Dorsolateral prefrontal cortex (tissue), 122 donors: ENCODE measurements at places on chromosomes 2 and 18.

DNA sequence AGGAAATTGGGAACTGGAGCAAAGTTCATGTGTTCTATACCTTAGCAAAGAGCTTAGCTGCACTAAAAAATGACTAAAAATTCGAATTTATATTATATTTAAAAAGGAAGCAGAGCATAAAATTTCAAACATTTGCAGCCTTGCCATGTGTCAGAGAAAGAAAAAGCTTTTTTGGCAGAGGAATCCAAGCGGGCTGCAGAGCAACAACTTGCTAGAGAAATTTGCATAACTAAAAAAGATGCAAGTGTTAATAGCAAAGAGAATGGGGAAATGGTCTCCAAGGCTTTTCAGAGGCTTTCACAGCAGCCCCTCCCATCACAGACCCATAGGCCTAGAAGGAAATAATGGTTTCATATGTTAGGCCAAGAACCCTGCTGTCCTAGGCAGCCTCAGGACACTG is 1315.9 kb downstream of the DSC3 start:
- DNase-seq, result no peak

DNA sequence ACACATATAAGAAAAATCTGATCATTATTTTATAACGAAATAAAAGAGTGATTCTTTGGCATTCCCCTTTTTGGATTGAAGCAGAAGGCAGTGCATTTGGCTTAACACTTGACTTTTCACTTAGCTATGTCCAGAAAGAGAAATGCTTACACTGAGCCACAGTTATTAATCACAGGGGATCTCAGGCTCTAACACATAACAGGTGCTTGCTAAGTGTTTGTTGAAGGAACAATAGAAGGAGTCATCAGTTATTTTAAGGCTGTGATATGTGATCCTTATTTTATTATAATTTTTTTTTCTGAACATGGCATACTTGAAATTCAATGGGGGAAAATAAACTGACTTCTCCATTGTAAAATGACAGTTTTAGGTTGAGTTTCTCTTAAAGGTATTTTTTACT is 209.5 kb downstream of the UBE2E3 start:
- no peak for DNase-seq

GRCh38 chr2:137302957-137303356 is 537.6 kb downstream of the THSD7B start:
- DNase-seq, result no peak

DNA sequence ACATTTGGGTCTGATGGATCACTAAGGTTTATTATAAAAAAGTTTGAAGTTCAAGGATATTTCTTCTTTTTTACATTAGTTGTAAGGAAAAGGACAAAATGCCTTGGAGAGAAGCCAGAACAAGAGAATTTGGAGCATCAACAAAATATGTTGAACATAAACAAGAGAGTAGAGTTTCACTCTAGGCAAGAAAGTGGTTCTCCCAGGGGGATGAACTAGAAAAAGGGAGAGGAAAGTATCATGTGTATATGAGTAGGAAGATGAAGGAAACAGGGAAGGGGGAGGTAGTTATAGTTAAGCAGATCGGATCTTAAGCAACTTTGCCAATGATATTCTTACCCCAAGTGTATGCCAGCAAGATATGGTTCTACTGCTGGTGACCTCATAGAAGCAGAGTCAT is 63.8 kb upstream of the GALNT3 start:
- no peak for DNase-seq

DNA sequence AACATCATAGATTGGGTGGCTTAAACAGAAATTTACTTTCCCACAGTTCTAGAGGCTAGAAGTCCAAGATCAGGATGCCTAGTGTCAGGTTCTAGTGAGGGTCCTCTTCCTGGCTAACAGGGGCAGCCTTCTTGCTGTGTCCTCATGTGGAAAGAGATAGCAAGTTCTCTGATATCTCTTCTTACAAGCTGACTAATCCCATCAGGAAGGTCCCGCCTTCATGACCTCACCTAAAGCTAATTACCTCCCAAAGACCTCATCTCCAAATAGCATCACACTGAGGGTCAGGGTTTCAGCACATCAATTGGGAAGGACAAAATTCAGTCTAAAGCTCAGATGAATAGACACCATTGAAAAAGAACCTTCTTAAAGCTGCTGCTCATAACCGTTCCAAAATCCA is 22.9 kb downstream of the ACVR1 start:
- no peak for DNase-seq

DNA sequence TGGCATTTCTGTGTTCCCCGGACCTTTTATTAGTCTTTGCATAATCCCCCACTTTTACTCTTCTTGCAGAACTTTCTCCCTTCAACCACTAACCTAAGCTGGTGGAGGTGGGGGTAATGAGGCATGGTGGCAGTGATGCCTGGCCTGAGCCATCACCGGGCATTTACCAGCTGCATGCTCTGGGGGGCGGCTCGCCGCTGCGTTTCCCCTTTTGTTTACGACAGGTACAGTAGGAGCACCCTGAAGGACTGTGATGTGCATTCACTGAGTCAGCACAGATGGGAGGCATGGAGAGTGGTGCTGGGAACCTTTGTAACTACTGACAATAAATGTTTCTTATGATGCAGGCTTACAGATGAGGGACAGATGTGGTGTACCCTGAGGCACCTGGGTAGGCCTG is 46.9 kb downstream of the PLEKHB2 start:
- no peak for DNase-seq

GRCh38 chr2:44932079-44932478 is 9.4 kb upstream of the SIX3 start:
- no peak for DNase-seq
